NCI-H1694 treated with DMSO at 0.1 percent for 48 hours (cell line): ENCODE measurements at places on chromosomes 16 and 17.

GRCh38 chr17:64411999-64412771, 21.5 kb upstream of the PECAM1 start:
- no peak for DNase-seq

- no peak for DNase-seq
These were observed at the start of gene ERBB2 for GRCh38 chr17:39699818-39700147. TSS of gene ERBB2 (plus strand) at chr17:39700064. CDS start at chr17:39700239, 175 bp downstream.

GRCh38 chr17:5785867-5786509, 201.7 kb upstream of the NLRP1 start:
- no peak for DNase-seq

DNA sequence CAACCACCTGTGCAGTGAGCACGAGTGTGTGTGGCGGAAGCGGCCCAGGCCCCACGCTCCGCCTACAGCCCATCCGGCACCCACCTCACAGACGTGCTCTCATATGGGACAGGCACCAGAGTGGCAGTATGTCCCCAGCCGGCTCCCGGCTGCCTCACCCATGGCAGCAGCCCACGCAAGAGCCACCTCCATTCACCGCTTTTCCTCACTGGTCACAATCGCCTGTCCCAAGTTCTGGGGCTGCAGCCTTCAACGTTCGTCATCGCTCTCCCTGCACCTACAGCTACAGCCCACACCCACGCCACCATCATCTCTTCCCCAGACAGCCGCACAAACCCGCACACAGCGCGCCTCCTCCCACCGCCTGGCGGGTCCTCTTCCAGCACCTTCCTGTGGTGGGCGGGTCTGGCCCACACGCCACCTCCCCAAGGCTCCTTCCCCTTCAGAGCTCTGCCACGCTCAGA, 17.5 kb upstream of the TRAP1 start:
- DNase-seq: no peak

GRCh38 chr17:1362964-1363363, 37.1 kb downstream of the YWHAE start:
- no peak for DNase-seq

DNA sequence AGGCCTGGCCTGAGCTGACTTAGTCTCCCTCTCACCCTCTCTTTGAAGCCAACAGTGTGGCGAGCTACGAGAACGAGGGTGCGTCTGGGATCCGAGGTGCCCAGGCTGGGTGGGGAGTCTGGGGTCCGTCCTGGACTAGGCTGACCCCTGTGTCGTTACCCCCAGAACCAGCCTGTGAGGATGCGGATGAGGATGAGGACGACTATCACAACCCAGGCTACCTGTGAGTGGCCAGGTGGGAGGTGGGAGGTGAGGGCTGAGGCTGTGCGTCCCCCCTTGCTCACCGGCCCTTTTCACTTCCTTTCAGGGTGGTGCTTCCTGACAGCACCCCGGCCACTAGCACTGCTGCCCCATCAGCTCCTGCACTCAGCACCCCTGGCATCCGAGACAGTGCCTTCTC, 1.6 kb downstream of the LAT start:
- no peak for DNase-seq

GRCh38 chr17:40561294-40561870, 3.9 kb downstream of the CCR7 start:
- DNase-seq: no peak
